Immature natural killer cell (primary cell): ENCODE measurements at places on chromosomes 7 and 10. TPM values are rescaled to one million over a fixed set of nuclear protein-coding genes. Genes with fewer than 3 reads are reported as not detected.

DNA sequence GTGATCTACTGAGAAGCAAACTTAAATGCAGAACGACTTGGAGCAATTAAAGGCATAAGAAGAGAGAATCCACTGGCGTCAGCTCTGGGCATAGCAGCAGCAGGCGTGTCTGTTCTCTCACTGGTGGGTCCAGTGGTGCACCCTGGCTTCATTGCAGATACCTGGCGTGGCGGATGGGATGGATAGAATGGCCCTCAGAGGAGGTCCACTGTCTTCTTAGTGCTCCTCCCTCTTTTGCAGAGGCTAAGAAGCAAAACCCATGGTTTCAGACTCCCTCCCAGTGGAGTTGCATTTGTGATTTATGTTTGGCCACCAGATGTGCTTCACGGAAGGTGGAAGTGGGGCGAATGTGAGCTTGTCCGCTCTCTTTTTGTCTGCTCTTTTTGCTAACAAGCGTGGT, 28.4 kb upstream of the PRKAG2 start:
- no peak for DNase-seq

DNA sequence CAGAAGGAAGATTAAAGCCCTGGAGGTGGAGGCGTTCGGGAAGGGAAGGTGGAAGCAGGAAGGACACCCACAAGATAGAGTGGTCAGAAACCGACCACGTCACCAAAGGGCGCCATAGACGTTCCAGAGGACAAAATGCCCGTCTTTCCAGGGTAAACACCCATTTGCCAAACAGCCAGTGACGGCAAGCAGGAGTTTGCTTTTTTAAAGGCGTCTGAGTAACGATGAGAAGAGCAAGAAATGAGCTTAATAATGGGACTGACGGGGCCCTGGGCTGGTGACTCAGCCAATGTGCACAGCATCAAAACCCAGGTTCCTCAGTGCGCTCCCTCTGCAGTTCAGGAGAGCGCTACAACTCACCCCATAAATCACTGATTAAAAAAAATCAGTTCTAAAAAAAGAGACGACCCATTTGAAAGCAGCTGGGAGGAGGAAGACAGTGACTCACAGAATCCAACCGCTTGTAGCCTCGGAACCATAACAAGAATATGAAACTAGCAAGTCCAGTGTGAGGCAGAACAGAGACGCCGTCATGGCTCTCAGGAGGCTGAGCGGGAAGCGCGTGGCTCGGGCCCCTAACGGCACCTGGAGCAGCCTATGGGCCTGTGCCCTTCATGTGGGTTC, 5.9 kb downstream of the DIP2C start:
- DNase-seq, result no peak

- no peak for DNase-seq
These were observed 185.3 kb upstream of the GDF10 start for GRCh38 chr10:47114680-47115186.

DNA sequence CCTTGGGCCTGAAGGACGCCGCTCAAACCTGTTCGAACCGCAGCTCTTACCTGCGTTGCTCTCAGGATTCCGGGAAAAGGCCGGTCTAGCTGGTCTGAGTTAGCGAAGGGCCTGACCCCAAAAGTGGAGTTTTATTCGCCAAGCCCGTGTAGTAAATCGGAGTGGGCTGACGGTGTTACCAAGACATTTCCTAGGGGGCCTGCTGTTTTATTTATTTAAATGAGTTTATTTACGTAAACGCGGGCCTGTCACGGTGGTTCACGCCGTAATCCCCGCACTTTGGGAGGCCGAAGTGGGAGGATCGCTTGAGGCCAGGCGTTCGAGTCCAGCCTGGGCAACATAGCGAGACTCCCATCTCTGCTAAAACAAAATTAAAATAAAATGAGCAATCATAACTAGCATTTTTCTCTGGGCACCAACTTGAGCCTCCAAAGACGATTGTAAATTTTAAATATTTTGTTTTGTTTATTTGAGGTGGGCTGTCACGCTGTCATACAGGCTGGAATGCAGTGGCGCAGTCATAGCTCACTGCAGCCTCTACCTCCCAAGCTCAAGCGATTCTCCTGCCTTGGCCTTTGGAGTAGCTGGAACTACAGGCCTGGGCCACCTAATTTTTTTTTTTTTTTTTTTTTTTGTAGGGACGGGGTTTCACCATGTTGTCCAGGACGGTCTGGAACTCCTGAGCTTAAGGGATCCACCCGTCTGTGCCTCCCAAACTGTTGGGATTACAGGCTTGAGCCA, 903 bp downstream of the ZNF655 start:
- DNase-seq, result no peak

DNA sequence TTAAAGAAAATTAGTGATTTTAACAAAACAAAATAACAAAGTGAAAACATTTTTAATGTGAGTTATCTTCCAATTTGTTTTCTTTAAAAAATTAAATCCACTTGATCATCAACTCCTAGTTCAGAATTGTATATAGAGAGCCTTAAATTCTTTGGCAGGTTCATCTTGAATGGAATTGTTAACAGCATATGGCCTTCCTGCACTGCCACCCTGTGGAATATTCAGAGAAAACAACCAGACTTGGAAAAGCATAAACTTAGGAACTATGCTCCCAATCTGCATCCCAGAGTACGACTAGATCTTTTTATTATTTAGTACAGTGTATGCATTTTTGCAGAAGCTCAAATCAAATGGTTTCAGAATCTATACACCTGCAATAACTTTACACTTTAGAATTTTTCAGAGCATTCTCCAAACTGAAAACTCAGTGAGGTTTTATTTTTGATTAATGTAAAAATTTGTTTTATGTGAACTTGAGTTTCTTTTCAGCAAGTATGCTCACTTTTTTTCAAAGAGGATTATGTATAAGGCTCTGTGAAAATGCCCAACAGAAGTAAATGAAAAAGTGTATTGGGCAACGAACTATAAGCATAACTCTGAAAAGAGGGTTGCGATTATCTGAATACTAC, 44.9 kb upstream of the ANK3 start:
- no peak for DNase-seq

- DNase-seq, result no peak
These were observed 324.6 kb downstream of the ATRNL1 start for GRCh38 chr10:115417585-115418265.

- no peak for DNase-seq
These were observed 289.4 kb upstream of the LRRN3 start for GRCh38 chr7:110801502-110801901.

GRCh38 chr10:104336821-104337467, 1.3 kb downstream of the ITPRIP start:
- no peak for DNase-seq

GRCh38 chr10:33434933-33435332, 100.5 kb upstream of the NRP1 start:
- DNase-seq, result no peak

GRCh38 chr10:11255796-11256444, 238.2 kb downstream of the CELF2 start:
- DNase-seq, result no peak

DNA sequence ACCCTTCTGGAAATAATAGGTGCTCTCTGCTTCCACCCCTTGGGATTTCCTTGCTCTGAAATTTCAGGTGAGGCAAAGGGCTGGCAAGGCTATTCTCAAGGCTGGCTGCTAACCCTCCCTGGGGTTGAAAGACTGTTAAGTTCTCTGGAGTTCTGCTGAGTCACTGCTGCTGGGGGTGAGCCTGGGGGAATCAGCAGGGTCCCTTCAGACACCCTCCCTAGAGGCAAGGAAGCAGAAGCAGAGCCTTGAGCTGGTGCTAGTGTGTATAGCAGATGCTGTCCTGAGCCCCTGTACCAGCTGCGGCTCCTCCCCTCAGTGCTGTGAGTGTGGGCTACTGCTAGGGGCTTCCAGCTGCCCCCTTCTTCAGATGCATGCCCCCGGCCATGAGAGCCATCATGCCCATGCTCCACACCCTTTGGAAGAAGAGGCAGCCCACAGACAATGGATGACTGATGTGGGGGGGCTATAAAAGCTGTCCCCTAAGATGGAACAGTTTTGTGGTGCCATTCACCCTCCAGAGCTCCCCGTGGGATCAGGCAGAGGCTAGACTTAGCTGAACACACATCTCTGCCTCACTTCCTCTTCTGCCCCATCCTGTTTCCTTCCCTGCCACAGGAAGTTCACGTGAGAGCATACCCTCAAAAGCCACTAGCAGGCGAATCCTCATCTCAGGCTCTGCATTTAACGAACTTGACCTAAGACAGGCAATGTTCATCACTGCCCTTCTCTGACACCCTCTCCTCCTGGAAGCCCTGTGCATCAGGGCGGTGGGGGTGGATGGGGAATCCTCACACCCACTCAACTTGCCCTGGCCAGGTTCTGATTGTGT, 91.8 kb downstream of the SH3PXD2A start:
- peak; percentile 11 for DNase-seq

GRCh38 chr7:128874140-128875031, 11.7 kb downstream of the ATP6V1F start:
- no peak for DNase-seq

GRCh38 chr7:156474241-156474743, 166.3 kb upstream of the RNF32 start:
- DNase-seq, result no peak

DNA sequence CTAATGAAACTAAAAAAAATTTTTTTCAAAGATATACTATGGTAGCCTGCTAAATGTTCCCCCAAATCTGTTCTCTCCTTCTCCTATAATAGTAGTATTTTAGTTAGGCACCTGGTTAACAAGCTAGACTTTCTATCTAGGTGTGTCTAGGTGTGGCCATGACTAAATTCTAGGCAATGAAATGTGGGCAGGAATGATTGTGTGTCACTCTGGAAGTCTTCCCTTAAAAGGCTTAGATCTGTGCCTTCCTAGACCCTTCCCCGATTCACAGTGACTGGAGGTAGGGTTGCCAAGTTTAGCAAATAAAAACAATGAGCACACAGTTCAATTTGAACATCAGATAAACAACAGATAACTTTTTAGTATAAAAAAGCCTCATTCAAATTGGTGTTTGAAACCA, 8.3 kb upstream of the ARHGAP21 start:
- no peak for DNase-seq

GRCh38 chr7:57775396-57776088, 325.6 kb downstream of the ZNF716 start:
- no peak for DNase-seq

- DNase-seq, result no peak
These were observed 151.8 kb downstream of the TCERG1L start for GRCh38 chr10:131159771-131160170.

GRCh38 chr10:19819419-19820033, 3.3 kb downstream of the PLXDC2 start:
- DNase-seq, result peak; percentile 37

DNA sequence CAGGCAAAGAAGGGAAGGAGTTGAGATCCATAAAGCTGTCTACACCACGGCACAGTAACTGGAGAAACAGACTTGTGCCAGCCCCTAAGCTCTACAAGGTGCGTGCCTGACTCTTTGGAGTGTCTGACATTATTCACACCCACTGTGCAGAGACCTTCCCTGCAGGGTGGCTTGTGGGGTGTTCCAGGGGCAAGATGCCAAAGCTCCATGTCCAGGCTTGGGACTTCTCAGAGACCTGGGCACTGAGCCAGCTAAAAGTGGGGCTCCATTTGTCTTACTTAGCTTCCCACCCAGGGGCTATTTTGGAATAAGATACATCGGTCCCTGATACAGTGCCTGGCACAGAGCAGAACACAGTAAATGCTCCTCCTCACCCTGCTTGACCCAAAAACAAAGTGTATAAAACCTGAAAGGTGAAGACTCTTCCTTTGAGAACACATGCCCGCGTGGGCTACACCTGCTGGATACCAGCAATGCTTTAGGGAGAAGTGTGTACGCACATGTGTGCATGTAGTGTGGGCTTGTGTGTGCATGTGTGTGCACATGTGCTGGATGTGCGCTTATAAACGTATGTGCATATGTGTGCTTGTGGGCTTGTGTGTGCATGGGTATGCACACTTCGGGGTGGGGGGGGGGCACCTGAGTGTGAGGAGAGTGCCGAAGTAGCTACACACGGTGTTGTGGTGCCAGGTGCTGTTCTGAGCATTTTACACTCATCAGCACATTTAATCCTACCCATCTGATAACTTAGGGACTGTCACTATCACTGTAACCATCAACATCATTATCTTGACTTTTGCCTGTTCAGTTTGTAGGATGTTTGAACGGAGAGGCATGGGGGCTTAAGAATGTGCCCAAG, 143.0 kb downstream of the ARHGAP22 start:
- DNase-seq, result no peak

GRCh38 chr10:14723052-14723689, 51.5 kb downstream of the FAM107B start:
- DNase-seq, result peak; percentile 15

DNA sequence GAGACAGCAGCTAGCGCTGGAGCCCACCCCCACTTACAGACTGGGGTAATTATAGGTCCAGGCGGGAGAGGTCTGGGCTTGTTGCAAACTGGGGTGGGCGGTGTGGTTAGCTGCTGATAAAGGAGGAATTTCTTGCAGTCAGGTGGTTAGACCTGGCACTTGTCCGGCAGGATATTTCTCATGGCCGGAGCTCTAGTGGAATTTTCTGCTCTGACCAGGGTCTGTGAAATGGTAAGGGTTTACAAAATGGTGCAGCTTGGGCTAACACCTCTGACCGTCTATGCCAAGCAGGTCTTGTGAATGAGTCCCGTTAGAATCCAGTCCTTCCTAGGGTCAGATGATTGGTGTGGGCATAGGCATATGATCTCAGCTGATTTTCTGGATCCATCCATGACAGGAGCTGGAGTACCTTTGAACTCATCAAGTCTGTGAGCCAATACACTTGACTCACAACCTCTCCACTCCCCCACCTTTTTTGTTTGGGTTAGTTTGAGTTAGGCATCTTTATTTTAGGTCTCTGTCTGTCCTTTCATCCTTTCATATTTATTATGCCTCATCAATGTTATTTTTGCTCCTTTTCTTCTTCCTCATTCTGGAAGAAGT, 213.4 kb downstream of the SUGCT start:
- DNase-seq, result no peak

- DNase-seq, result no peak
These were observed 14.3 kb downstream of the CEP41 start for GRCh38 chr7:130426564-130426963.

GRCh38 chr7:26694141-26694540, 170.2 kb downstream of the SKAP2 start:
- no peak for DNase-seq

GRCh38 chr10:87659571-87660483, at the start of gene PAPSS2:
Gene PAPSS2, plus strand, starts transcription at chr10:87659878. Its CDS starts 104 bp downstream, at chr10:87659982.
- DNase-seq, result no peak

- no peak for DNase-seq
These were observed 133.3 kb upstream of the LAMB4 start for GRCh38 chr7:108263425-108263824.

GRCh38 chr7:152341039-152341913, 94.5 kb downstream of the KMT2C start:
- DNase-seq, result no peak

- DNase-seq, result no peak
These were observed 130.4 kb upstream of the HPS1 start for GRCh38 chr10:98577168-98577567.

- DNase-seq, result no peak
These were observed 83.7 kb downstream of the DGKB start for GRCh38 chr7:14818871-14819270.

STEAP1B gene
- not detected for polyA plus RNA-seq

HGF gene
- polyA plus RNA-seq, result not detected

GPC2 gene
- not detected for polyA plus RNA-seq

KCNH2 gene
- not detected for polyA plus RNA-seq

ADAM12 gene
- not detected for polyA plus RNA-seq

DGKI gene
- not detected for polyA plus RNA-seq

POT1 gene
- polyA plus RNA-seq, result 10.5 TPM

COBL gene
- not detected for polyA plus RNA-seq

UCN3 gene
- not detected for polyA plus RNA-seq

EBLN1 gene
- polyA plus RNA-seq, result not detected

SLC16A12 gene
- not detected for polyA plus RNA-seq

EGR2 gene
- 0.80 TPM for polyA plus RNA-seq

OR2A5 gene
- polyA plus RNA-seq, result not detected

TAS2R4 gene
- polyA plus RNA-seq, result not detected

PDK4 gene
- polyA plus RNA-seq, result 0.48 TPM
